ENCODE measurements at places on chromosomes 1 and 21. TPM values are rescaled to one million over a fixed set of nuclear protein-coding genes. Genes with fewer than 3 reads are reported as not detected.

FCRL3 gene
- polyA plus RNA-seq, result 86.8 TPM

PDE4DIP gene
- 18.1 TPM for polyA plus RNA-seq

GNG12 gene
- polyA plus RNA-seq, result not detected

C8A gene
- polyA plus RNA-seq, result not detected

CD164L2 gene
- polyA plus RNA-seq, result not detected

GRCh38 chr1:151841141-151841540 is 1.5 kb upstream of the C2CD4D start:
- DNase-seq, result no peak

DNA sequence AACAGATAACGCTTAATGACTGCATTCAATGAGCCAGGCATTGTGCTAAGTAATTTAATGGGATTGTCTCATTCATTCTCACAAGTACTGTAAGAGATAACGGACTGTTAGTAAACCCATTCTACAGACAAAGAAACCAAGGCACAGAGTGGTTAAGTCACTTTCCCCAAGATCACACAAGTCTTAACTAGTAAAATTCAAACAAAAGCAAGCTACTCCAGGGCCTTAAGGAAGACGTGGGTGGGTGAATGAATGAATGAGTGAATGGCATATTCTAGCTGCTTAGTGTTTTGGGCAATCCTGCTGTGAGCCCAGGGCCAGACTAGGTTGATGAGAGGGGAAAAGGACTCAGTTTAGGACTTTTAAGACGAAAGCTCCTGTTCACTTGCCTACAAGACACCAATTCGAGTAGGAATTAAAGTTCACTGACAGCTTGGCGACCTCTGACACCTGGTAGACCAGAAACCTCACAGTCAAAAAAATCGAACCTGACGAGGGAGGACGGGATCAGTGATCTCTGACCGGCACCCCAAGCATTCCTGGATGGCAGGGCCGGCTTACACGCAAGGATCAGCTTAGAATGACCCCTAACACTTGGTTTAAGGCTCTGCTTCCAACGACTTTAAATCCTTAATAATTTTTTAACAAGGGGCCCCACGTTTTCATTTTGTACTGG is 557 bp downstream of the EMC1 start:
- no peak for DNase-seq

- no peak for DNase-seq
Observed at GRCh38 chr1:172818841-172819527, 160.1 kb downstream of the FASLG start.

FMO5 gene
- 1.2 TPM for polyA plus RNA-seq

OR2T35 gene
- not detected for polyA plus RNA-seq

PDC gene
- not detected for polyA plus RNA-seq

DNA sequence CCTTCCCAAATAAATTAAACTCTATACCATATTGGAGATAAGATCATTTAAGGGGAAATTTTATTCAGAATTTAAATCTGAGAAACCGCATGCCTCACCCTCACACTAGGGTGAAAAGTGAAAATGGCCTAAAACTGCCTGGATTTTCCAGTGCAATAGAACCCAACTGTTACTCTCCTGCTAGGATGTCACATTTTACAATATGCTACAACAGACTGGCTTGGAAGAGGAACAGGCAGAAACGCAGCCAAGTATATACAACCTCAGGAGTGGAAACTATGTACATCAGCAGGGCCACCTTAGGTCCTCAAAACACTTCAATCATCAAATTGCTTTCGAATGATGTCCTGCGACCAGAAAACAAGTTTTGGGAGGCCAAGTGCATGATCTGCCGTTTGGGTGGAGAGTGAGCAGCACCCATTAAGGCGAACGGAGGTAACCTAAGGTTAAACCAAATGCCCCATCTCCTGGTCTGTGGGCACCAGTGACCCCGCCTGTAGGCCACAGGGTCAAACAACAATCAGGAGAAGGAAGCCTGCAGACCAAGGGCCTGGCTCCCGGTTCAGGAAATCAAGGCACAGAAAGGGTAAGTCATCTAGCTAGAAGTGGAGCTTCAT is 4.9 kb downstream of the RCAN1 start:
- DNase-seq, result no peak

DNA sequence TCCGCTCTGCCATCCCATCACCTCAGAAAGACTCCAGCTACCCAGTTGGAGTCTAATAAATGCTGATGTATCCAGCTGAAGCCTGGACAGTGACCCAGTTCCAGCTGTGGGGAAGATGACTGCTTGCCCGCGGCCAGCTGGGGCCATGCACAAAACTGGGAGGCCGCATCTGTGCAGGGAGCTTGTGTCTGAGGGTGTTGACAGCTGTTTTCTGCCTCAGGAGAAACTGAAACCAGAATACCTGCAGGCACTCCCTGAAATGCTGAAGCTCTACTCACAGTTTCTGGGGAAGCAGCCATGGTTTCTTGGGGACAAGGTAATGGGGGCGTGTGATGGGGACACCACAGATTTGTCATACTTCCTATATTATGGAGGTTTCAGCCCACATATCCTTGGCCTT is 3.2 kb downstream of the GSTM2 start:
- DNase-seq, result no peak

GRCh38 chr1:53557369-53557768 is 98.2 kb downstream of the DMRTB1 start:
- no peak for DNase-seq

DNA sequence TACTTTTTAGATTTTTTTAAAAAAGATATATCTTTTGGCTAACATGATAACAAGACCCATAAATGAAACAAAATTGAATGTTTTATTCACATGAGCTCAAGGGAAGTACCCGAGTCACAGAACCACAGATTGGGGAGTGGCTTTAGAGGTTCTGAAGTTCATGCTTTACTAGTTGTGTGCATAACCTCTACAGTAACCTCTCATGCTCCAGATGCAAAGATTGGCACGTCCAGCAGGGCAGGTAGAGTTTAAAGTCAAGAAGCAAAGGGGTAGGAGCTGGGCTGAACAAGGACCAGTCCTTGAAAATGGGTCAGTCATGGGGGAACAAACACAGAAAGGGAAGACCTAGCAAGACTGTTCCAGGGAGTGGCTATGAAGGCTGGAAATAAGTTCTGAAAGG is 109.6 kb downstream of the RNF220 start:
- no peak for DNase-seq

PIGC gene
- polyA plus RNA-seq, result 88.5 TPM

SEMA4A gene
- 10.7 TPM for polyA plus RNA-seq

DNA sequence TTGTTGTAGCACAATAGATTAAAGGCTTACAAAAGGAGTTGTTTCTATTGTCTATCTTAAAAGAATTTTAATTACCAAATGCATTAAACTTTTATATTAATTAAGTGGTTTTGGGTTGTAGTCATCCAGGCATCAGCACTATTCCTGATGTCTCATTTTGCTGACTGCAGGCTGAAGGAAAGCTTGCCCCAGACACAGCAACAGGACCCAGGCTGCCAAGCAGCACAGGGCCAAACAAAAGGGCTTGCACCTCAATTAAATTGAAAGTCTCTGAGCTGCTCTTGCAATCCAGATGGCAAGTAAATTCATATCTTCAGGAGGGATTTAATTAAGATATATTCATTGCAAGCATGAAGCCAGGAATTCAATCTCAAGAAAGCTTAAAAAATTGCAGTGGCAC is 80.7 kb upstream of the CHODL start:
- DNase-seq, result no peak

DNA sequence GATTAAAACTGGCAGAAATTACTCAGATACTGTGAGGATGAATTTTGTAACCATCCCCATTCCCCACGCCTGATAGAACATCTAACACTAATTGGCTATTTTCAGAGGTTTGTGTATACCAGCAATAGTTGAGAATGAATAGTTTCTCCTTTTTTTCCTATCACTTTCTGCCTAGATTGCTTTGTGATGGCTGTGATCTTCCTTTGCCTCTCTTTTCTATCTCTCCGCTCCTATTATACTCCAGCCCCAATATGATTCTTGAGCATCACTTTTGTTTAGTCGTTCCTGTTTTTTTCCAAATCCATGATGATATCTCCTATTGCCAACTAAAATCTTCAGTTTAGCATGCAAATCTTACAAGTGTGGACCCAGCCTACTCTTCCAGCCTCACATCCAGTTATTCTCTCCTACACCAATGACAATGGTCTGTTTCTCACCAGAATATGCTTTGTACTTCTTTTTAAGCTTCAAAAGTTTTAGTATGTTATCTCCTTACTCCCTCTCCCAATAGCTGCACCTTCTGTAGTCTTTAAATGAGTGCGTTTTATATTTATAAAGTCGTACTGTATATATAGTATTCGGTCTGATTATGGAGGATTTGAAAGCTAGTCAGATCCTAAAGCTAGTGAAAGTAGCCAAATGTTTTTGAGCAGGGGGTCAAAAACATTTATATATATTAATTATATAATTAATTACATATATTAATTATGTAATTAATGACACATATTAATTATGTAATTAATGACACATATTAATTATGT is 25.2 kb downstream of the MAGI3 start:
- DNase-seq, result no peak

- DNase-seq, result no peak
Observed at GRCh38 chr1:3777078-3777547, 4.6 kb downstream of the SMIM1 start.

DNA sequence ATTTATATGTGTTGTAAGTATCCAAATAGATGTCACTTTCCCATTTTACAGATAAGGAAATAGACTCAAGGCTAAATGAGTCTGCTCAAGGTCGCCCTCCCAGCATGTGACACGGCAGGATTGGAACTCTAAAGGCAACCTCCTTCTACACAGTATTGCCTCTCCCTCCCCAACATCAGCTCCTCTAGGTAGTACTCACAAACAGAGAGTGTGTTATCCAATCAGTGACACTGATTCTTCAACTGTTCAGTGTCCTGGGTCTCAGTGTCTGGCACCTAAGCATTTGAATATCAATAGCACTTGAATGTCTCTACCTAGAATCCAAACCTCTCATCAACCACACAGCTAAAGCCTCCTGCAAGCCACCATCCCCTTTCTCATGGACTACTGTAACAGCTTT is 87.1 kb downstream of the DAB1 start:
- DNase-seq, result no peak

DNA sequence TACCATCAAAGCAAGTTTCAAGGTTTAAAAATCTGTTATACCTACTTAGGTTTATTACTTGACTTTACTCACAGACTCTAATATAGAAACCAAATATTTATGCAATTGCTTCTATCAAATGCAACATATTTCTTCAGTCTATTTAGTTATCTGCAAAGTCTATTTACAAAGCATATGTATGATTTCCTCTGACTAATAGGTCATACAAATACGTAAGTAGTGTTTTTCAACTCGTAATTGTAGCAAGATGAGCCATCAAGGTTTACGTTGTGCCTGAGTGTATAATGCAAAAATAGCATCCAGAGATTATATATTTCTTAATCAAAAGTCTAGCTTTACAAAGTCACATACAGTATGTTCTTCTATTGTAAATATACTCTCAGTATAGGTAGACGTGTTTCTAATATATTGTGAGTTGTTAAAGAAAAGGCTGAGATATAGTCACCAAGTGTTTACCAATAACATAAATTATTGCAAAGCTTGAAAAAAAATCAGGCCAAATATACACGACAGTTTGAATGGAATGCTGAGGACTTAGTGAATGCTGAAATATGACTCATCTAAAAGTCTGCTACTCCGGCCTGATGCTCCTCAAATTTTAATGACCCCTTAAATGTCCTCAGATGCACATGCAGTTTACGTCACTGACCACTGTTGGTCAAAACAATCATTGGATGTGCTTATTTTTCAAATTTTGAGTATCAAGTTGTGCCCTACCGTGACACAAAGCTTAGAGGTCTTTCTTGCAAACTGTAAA is 48.4 kb downstream of the ADAMTS5 start:
- DNase-seq, result no peak

SGIP1 gene
- not detected for polyA plus RNA-seq

DNA sequence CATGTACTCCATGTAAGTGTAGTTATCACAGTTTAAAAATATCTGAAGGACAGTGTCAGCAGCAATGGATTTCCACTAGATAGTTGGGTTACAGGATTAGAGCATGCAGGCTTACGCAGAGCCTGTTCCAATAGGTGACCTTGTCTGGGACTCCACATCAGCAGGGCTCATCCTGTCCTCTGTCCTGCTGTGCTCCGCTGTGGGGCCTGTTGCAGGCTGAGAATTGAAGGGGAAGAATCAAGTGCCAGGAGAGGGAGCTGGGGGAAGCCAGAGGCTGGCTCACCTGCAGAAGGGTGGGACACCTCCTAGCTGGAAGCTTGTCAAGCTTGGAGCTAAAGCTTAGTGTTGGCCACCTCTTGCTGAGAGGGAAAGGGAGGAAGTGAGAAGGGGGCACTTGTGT is 62.8 kb downstream of the XCL2 start:
- no peak for DNase-seq

DNA sequence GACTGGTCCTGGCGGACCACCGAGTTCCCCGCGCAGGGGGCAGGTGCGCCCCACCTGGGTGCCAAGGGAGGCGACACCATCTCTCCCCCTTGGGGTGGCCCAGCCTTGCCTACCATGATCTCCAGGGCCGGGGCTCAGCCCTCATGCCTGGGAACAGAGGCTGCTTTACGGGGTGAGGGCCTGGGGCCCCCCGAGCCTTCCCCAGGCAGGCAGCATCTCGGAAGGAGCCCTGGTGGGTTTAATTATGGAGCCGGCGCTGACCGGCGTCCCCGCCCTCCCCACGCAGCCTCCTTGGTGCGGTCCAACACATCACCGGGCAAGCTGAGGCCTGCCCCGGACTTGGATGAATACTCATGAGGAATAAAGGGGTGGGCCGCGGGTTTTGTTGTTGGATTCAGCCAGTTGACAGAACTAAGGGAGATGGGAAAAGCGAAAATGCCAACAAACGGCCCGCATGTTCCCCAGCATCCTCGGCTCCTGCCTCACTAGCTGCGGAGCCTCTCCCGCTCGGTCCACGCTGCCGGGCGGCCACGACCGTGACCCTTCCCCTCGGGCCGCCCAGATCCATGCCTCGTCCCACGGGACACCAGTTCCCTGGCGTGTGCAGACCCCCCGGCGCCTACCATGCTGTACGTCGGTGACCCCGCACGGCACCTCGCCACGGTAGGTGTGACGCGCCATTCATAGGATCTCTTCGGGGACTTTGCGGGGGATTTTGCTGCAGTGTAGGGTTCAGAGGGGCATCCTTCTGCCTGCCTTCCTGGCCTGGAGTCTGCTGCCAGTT is 38.2 kb downstream of the TP73 start:
- DNase-seq, result no peak

ANXA9 gene
- polyA plus RNA-seq, result not detected

DNA sequence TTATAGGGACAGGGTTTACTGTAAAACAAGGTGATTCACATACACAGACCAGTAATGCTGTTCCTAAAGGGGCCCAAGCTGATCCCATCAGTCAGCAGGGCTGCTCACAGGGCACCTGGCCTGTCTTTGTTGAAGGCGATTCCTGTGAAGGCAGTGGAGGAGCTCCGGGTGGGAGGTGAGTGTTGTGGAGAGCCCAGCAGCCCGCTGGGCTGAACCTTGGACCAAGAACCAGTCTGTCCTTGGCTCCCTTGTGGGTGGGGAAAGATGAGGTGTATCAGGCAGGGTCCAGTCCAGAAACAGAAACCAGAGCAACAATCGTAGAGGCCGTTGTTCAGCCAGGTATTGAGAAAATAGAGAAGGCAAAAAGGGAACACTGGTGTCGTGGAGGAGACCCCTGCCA is 12.5 kb downstream of the PDXK start:
- DNase-seq, result no peak

- DNase-seq, result peak; percentile 95
Observed at GRCh38 chr1:67685067-67685557, at the start of gene GADD45A. GADD45A (plus strand) TSS chr1:67685201; CDS start chr1:67685495, 294 bp downstream.
